ENCODE measurements at places on chromosomes 12 and 14. TPM values are rescaled to one million over a fixed set of nuclear protein-coding genes. Genes with fewer than 3 reads are reported as not detected.
A peak's percentile ranks its signal among the peaks of the same experiment; 100 is the strongest.

- H3K27ac ChIP-seq: peak overlapping the region; percentile 95
- peaks cover 77% of the 10 kb centered on the region for H3K4me1 ChIP-seq
- H3K27me3 ChIP-seq: no peaks in the 10 kb centered on the region
- no peak for DNase-seq
- H3K4me3 ChIP-seq: no peak overlapping the region
These were observed 111.0 kb downstream of the SCARB1 start for GRCh38 chr12:124752437-124753227.

- DNase-seq: no peak
- no peaks in the 10 kb centered on the region for H3K4me1 ChIP-seq
- H3K36me3 ChIP-seq: no peaks in the 10 kb centered on the region
- H3K27ac ChIP-seq: no peak overlapping the region
These were observed 23.1 kb downstream of the KCNK10 start for GRCh38 chr14:88299865-88300530.

DNA sequence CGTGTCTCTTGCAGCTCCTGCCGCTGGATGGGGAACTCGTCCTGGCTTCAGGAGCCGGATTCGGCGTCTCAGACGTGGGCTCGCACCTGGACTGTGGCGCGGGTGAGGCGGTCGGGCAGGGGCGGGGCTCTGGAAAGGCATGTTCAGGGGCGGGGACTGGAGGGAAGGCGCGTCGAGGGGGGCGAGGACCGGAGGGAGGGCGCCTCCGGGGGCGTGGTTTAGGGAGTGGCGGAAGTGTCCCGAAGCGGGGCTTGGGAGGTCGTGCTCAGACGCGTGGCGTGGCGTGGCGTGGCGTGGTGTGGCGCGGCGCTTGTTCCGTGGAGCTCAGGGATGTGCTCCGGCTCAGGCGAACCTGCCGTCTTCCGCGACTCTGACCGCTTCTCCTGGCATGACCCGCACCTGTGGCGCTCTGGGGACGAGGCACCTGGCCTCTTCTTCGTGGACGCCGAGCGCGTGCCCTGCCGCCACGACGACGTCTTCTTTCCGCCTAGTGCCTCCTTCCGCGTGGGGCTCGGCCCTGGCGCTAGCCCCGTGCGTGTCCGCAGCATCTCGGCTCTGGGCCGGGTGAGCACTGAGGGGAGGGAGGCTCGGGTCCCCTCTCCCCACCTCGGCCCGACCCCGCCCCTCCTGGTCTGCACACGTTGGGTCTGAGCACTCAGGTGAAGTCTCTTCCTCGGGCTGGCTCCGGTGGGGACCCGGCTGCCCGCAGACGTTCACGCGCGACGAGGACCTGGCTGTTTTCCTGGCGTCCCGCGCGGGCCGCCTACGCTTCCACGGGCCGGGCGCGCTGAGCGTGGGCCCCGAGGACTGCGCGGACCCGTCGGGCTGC, 6.2 kb downstream of the AMN start:
- no peak for DNase-seq
- peaks cover 40% of the 10 kb centered on the region for H3K27me3 ChIP-seq
- peaks cover 23% of the 10 kb centered on the region for H3K36me3 ChIP-seq
- H3K4me1 ChIP-seq: peaks cover 40% of the 10 kb centered on the region
- H3K27ac ChIP-seq: no peak overlapping the region
- peak overlapping the region; percentile 49 for H3K4me3 ChIP-seq

- H3K27me3 ChIP-seq: no peaks in the 10 kb centered on the region
- no peak overlapping the region for H3K4me3 ChIP-seq
- H3K27ac ChIP-seq: peak overlapping the region; percentile 53
- peak; percentile 96 for DNase-seq
These were observed 74.0 kb upstream of the MDM1 start for GRCh38 chr12:68406134-68406576.

Gene PMCH
- not detected for total RNA-seq

Gene CLEC4D
- not detected for total RNA-seq
